ENCODE measurements at places on chromosomes 3 and 15.

DNA sequence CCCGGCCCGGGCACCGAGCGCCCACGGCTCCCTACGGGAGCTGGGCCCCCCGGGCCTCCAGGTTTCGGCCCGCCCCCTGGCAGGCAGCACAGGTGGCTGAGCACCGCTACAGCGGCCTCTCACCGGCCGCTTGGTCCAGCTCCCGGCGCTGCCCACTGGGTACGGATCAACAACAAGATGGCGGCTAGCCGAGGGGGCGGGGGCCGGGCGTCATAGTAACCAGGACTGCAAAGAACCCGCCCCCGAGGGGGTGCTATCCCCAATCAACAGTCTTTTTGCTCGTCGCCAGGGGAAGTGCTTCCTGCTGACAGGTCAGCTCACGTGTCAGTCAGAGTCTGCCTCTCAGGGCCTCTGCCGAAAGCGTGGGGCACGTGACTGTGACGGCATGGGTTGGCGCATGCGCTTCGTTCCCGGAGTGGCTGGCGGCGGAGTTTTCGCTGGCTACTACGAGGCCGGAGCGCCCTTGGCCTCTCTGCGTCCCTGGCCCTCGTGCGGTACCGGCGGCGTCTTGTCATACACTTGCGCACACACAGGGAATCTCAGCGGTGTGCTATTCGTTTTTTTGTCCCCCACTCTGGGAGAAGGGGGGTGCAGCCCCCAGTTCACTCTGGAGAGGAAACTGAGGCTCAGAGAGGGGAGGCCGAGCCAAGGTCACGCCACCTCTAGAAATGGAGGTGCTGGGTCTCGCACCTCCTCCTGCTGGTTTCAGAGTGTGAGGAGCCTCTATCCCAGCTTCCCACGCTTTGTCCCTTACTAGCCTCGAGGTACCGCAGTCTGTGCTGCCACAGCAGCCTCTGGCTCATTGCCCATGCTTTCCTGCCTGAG is at the start of gene IP6K1:
TSS of gene IP6K1 (minus strand) at position 186 of the 825 bp plus-strand sequence. CDS start 38,502 bp downstream, outside the sequence.
- DNase-seq, result peak; percentile 98

DNA sequence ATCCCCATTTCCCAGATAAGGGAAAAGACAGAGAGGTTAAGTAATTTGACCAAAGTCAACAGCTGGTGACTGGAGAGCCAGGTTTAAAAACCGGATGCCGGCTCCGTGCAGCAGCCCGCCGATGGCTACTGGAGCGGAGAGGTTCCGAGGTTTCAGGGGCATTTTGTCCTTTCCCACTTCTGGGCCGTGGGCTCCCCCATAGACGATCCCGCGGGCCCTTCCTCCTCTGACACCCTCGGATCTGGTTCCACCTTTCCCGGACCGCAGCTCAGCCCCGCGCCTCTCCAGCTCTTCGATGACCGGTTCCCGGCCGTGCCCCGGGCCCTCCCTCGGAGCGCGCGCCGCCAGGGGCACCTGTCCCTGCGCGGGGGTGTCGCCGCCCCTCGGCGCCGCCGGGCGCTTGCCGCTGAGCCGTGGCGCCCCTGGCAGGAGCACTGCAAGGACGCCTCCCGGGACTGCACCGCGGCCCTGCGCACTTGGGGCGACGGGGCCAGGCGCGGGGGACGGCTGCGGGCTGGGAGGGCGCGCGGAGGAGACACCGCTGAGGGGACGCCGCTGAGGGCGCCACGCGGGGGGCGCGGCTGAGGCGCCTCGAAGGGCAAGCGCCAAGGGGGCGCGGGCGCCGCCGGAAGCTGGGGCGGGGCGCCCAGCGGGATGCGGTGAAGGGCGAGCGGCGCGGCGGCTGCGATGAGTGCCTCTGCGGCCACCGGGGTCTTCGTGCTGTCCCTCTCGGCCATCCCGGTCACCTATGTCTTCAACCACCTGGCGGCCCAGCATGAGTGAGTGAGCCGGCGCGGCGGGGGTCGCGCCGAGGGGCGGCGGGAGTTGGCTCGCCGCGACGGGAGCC is at the start of gene TM6SF1:
TSS of gene TM6SF1 (plus strand) at position 652 of the 847 bp plus-strand sequence. CDS start at position 688, 36 bp downstream.
- no peak for DNase-seq

DNA sequence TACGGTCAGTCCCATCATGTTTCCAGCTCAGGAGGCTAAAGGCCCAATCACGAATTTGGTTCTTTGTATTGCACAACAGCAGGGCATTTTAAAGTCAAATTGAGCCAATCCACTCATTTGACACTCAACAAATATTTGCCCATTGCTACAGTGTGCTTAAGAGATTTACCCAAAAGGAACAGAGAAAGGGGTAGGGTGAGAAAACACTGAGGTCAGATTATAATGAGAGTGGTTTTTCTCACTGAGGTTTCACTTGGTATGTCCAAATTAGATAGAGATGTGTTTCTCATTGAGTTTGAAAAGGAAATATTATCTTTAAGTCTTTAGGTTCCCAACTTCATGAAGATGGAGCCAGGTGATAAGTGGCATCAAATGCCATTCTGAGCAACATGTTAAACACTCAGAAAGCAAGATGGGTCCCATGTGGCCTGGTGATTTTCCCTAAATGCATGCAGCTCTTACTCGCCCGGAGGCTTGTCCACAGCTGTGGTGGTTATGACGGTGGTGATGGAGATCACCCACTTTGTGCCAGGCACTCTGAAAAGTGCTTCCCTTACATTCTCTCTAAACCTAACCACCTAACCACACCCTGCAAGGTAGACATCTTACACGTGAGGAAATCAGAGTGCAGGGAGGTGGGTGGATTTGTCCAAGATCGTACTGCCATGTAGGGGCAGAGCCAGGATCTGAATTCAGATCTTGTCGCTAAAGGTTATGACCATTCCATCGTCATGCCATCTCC is 31.2 kb upstream of the USP3 start:
- no peak for DNase-seq

GRCh38 chr3:25086721-25087120 is 341.3 kb upstream of the RARB start:
- DNase-seq, result no peak

GRCh38 chr15:46677491-46677890 is 1039.8 kb upstream of the SEMA6D start:
- DNase-seq, result no peak

DNA sequence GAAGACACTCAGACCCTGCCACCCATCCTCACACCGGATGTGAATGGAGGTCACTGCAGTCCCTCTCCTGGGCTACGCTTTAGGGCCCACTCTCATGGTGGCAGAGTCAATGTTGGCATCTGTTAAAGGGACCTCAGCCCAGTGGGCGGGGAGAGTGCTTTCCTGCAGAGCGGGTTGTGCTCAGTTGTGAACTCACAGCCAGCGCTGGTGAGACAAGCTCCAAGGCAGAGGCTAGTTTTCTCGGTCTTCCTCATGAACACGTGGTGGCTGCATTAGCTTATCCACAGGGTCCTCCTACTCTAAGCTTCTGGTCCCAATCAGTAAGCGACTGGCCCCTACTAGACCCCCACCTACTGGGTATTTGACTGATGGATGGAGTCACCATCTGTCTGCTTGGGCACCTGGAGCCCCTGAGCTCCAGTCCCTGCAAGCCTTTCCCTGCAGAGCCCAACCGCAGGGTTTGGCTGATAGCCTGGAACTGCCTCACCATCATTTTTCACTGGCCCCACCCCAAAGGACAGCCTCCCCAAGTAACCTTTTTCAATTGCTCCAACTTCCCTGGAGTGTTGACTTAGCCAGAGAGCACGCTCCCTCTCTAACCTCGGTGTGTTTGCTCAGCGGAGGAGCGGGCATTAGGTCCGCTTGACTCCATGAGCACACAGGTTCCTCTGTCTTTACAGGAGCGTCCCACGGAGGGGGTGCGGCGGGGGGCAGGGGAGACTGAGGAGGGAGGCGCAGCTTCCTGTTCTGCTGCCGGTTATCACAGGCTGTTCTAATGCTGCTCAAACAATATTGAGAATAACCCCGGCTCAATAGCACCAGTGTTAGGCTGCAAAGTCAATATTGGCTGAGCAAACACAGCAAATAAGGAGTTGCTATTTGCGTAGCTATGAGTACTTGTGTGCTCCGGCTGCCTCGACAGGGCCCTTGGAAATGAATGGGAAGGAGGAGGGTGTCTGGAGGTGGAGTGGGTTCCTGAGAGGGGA is 141.7 kb downstream of the RPLP1 start:
- no peak for DNase-seq

DNA sequence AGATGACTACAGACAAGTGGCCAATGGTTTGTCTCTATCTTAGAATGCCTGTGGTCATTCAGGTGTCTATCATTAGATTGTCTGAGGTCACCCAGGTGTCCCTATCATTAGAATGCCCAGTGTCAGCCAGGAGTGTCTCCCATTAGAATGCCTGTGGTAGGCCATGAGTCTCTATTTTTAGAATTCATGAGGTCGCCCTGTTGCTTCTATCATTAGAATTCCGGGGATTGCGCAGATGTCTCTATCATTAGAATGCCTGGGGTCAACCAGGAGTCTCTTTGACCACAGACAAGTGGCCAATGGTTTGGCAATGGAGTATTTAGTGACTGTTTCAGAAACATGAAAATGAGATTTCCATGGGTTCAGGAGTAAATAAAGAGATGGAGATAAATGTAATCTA is 7.6 kb downstream of the RTP2 start:
- no peak for DNase-seq

- no peak for DNase-seq
Observed at GRCh38 chr15:52255008-52255407, 40.6 kb downstream of the MYO5C start.

GRCh38 chr15:76987896-76988860 is 6.7 kb upstream of the PSTPIP1 start:
- peak; percentile 49 for DNase-seq

DNA sequence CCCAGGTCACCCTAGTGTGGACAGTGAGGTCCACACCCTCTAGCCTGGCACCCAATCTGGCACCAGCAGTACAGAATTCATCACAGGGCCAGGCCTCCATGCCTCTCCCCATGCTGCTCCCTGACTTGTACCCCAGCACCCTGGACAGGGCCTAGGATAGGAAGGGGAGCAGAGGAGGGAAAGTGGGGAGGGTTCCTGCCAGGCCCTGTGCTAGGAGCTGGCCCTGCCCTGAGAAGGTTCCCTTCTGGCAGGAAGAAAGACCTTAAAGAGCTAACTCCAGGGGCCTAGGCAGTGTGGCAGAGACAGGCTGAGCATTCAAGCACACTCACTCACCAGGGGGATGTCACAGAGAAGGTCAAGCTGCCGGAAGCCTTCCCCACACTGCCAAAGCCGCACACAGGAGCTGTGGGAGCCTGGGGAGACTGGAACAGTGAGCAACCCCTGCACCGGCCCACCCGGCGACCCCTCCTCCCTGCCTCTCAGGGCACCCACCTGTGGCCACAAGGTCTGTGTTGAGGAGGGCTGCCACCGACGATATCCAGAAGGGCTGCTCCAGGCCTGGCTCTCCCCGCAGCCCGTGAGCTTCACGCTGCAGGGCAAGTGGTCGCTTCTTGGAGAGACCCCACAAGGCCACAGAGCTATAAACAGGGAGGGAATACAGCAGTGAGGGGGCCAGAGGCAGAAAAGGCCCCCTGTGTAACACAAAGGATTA is 7.4 kb downstream of the RRP9 start:
- no peak for DNase-seq

DNA sequence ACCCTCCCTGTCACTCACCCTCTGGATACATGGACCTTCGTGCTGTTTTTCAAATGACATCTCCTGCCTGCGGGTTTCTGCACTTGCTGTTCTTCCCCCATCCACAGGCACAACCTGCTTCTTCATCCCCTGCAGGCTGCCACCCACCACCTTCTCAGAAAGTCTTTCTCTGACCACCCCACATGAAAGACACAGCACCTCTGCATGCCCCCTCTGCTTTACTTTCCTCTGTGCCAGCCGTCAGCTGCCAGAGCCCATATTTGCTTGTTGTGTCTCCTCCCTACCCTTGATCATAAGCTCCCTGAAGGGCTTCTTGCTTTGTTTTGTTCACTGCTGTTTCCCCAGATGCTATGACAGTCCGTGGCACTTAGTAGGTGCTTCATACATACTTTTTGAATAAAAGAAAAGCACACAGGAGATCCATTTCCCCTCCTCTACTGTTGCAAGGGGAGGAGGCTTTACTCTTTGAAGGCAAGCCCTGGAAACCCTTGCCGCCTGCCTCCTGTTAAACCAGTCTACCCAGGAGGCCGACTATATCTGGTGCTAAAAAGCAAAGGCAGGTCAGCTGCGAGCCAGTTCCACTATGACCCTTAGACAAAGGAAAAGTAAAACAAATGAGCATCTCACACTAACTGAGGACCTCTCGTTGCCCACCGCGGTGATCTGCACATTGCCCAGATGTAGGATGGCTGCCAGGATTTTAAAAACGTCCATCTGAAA is 31.9 kb downstream of the MYO5C start:
- DNase-seq, result no peak

DNA sequence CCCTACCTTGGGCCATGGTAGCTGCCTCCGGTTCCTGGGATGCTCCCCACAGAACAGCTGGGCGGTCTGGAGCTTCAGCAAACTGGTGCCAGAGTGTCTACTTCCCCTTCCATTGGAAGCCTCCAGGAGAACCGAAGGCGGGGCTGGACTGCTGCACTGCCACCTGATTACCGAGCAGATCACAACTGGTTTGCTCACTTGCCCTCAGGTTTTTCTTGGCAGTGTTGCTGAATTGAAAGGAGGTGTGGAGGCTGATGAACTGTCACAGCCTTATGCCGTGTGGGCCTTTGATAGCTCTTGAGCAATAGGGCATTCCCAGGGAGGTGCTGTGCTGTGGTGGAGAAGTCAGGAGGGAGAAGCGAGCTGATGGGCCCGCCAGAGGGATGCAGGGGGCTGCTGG is at the start of gene TGM5:
TSS of gene TGM5 (minus strand) at position 95 of the 400 bp plus-strand sequence. CDS start at position 16, 79 bp downstream.
- no peak for DNase-seq

- DNase-seq, result no peak
Observed at GRCh38 chr3:4785551-4785950, 193.7 kb upstream of the BHLHE40 start.

DNA sequence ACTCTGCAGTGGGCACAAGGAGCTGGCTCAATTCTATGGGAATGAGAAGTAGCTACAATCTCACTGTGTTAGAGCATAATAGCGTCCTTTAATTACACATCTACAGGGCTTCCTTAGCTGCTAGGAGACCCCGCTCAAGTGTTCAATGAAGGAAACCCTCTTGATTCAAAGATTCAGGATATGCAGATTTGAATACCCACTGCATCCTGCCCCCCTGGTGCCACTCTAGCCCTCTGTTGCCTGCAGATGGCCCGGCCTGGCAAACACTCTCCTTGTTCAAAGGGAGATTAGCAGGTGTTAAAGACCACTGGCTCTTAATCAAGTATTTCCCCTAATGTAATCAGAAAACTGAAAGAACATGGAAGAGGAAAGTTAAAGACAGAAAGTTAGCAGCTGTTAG is 356.6 kb downstream of the VGLL3 start:
- no peak for DNase-seq

Data from stimulated activated CD4-positive, alpha-beta T cell treated with anti-CD3 and anti-CD28 coated beads, Interleukin-12 subunit alpha, Interleukin-12 subunit beta, amount 100 ng/mL, for 4 hours (primary cell).